ENCODE measurements at places on chromosomes 11 and 22.

DNA sequence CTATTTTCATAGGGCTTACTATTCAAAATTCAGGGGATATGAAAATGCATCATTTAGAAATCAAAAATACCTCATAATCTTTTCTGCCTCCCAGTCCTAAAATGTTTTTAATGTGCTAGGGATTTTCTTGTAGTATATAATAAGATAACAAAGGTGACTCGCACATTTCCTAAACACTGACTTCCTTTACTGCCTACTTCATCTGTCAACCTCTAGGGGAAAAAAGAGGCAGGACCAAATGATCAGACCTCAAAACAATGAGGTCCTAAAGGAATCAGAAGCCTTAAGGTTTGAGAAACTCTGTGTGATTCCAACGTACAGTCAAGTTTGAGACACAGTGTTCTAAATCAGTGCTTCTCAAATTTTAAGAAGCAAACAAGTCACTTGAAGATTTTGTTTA lies 56.1 kb upstream of the POU2AF2 start:
- no peak for DNase-seq

GRCh38 chr22:50531962-50532674 lies 2.3 kb upstream of the TYMP start:
- DNase-seq = no peak

DNA sequence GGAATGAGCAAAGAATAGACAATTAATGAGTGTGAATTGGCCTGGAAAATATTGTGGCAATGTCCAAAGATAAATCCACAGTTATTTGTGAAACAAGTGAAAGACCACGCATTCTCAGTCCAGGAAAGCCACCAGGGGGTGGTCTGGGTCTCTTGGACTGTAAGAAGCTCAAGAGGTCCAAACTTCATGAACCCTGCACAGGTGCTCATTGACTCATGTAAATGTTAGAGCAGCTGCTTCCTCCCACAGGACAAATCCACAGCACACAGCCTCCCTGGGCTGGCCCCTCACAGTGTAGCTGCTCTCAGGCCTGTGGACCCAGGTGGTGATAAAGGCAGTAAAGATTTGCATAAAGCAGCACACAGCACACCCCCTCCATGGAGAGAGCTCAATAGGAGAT lies 114.0 kb downstream of the ZNF280B start:
- no peak for DNase-seq

DNA sequence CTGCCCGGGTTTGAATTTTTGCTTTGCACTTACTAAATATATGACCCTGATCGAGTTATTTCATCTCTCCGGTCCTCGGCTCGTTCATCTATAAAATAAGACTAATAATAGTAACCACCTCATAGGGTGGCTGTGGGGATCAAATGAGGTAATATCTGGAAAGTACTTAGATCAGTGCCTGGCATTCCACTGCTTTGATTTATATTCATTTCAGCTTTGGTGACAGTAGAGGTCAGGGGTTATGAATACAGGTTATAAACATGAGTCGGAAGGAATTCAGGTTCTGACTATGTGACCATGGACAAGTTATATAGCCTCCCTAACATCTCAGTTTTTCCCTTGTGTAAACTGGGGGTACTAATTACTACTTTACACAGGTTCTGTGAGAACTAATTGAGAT lies 2.9 kb upstream of the TEAD1 start:
- DNase-seq = no peak

DNA sequence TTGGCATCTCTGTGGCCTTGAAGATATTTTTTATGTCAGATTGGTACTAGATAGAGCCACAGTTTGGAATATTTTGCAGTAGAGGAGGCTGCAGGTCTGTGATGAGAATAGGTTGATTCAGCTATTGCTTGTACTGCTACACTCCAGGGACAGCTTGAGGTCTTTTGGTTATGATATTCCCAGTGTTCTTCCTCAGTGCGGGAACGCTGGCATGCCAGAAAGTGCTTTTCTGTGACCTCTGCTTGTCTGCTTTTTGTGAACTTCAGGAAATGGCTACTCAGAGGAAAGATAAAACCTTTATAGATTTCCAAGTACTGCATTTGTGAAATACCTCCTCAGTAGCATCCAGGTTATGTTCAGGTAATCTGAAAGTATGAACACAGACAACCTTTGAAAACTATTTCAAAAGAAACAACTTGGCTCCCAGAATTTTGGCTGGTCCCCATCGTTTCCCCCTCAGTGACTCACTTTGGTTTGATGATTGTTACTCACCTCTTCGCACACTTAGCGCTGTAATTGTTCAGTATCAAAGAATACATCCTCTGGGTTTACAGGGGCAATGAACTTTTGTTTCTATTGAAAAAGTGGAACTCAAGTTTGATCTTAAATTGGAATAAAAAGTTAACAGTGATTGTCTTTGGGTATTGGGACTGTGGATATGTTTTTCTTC lies 191.4 kb downstream of the HIPK3 start:
- no peak for DNase-seq

- DNase-seq = no peak
Measured at GRCh38 chr22:38032681-38033521, 24.3 kb upstream of the PICK1 start.

- DNase-seq = no peak
Measured at GRCh38 chr11:67311556-67312082, 8.3 kb downstream of the SSH3 start.

DNA sequence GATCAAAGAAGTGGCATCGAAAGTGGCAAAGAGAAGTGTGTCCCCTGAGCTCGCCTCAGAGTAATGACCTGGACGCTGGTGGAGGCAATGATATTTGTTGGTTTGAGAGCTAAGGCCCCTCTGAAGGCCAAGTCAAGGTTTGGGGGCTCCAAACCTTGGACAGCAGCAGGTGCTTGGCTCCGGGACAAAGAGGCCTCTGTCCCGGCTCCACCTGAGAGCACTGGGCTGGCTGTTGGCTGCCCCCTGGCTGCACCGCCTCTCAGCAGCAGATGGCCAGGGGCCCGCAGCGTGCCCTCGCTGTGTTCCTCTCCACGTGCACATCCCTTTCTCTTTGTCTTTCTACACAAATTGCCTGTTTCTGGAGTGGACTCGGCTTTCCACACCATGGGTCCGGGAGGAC lies 301.3 kb downstream of the NTM start:
- DNase-seq = no peak

DNA sequence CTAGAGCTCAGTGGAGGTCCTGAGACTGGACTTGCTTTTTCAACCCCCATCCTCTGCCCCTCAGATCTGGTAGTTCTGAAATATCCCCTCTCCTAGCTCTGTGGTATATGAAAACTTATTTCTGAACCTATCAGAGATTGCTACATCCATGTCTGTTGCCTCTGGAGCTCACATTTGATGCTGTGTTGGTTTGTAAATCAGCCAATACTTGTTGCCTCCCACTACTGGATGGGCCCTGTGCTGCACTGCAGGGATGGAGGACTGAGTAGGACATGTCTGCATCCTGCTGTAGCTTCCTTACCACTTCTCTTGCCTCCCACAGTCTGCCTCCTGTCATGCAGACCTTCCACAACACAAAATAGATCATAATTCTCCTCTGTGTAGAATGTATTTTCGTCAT lies 5.2 kb downstream of the OLFML1 start:
- DNase-seq = no peak

GRCh38 chr11:46523290-46523689 lies 70.5 kb downstream of the AMBRA1 start:
- no peak for DNase-seq

- DNase-seq = no peak
Measured at GRCh38 chr11:119784421-119784820, 55.4 kb upstream of the NECTIN1 start.

- DNase-seq = no peak
Measured at GRCh38 chr11:3367221-3367620, 11.7 kb downstream of the ZNF195 start.
